ENCODE measurements at places on chromosomes 2 and 18.

DNA sequence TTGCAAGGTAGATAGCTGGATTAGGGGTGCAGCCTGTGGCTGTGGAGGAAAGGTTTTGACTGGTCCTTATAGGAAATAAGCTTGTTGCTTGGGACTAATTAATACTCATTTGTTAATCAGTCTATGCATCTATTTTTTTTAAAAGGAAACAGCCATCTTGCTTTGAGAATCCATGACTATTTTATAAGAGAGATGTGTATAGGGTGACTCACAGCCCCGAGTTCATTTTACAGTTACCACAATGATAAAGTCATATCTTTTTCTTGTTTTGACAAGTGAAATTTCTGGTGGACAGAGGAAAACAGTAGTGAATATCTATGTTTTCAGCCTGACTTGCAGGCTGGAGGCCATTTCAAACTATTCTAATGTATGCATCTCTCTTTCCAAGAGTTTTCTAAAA lies 193.5 kb upstream of the CCDC68 start:
- no peak for DNase-seq

DNA sequence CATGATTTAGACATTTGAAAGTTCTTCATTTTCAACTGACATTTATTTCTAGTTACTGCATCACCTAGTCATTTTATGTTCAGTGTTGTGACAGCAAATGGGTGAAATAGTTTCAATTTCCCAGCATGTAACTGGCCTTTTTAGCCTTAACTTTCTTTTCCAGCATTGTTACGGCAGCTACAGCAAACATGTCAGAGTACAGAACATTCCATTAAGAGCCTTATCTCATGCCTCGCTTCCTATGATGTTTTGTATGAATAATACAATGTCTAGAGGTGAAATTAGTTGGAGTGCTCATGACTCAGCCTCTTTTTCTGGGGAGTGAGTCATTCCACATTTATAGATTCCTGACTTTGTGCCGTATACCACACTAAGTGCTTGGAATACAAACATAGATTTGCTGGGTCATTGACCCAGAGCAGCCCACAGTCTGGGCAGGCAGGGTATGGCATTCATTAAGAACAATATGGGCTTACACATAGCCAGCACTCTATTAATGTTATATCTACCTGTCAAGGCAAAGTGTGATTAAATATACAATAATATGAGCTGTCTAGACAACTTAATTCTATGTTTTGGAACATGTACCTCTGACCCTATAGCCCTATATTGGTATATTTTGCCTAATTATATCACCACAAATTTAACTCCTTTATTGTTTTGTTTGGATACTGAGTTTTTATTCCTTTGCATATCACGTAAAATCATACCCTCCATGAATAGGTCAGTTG lies 72.2 kb downstream of the MAP2 start:
- DNase-seq: no peak

DNA sequence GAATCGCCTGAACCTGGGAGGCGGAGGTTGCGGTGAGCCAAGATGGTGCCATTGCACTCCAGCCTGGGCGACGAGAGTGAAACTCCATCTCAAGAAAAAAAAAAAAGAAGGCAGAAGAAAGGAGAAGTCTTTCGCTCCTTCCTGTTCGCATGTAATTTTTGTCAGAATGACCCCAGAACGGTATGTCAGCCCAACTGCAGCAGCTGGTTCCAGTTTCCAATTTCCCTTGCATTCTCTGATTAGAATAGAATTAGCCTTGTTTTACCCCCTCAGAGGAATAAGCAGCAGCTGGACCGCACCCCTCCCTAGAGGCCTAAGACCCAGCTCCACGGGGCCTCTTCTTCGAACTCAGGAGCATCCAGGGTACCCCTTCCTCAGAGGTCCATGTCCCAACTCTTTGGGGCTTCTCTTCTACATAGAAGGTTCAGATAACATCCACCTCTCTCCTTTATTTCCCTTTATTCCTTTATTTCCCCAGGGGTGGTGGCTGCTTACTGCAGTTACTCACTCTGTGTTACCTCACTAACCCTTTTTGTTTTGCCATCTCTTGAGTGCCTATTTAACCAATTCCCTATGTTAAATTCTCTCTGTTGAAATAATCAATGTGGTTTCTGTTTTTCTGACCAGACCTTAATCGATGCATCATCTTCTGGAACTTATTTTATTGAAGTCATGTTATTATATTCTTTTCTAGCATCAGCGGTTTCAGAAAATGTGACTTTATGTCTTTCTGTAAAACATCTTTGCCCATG lies 7.2 kb upstream of the PUM2 start:
- no peak for DNase-seq

GRCh38 chr18:41992703-41993102 lies 37.7 kb downstream of the PIK3C3 start:
- DNase-seq: no peak

DNA sequence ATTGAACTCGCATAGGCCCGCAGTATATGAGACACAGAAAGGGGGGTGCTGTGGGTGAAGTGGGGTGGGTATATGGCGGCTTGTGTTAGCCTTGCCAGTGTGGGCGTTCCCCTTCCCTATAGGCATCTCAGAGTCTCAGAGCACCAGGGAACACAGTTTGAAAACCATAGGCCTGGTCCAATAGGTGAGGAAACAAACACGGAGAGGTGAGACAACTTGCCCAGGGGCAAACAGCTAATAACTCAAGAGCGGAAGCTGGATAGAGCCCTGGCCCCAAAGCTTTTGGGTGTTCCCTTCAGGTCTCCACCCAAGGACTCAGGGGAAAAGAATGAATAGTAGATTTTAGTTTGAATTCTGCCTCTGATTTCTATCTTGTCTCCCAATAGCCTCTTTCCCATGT lies 7.9 kb downstream of the LIPG start:
- DNase-seq: no peak

DNA sequence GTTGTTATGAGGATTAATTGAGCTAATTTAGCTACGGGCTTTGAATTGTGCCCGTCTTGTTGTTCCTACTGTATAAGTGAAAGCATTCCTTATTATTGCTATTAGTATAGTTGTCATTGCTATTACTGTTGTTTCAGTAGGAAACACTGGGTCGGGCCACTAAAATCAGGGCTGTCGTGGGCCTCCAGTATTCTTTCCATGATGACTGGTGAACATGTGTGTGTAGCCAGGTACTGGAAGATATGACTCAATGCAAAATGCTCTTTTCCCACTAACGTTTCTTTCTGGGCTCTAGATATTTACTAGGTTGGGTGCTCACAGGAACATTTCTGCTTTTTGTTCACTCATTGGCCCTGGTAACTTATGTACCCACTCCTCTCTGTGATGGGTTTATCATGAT lies 4.9 kb downstream of the TTL start:
- DNase-seq: no peak
